Fibroblast of villous mesenchyme (primary cell): ENCODE measurements at places on chromosomes 7 and 10. TPM values are rescaled to one million over a fixed set of nuclear protein-coding genes. Genes with fewer than 3 reads are reported as not detected.
A peak's percentile ranks its signal among the peaks of the same experiment; 100 is the strongest.

DNA sequence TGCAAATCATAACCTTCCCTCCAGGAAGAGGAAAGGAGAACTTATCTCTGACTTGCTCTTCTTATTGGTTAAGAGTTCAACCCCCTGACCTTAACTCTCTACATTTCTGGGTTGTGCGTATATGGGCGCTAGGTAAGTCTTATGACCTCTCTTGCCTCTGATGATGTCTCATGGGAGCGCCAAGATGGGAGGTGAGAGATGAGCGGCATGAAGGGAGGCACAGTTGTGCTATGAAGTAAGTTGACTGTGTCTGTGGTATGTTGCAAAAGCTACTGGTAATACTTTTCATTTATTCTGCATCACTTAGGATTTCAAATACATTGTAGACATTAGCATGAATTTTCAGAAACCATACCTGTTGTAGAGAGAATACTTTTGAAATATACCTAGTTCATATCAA, 59.0 kb downstream of the EXOC6 start:
- no peak for DNase-seq

DNA sequence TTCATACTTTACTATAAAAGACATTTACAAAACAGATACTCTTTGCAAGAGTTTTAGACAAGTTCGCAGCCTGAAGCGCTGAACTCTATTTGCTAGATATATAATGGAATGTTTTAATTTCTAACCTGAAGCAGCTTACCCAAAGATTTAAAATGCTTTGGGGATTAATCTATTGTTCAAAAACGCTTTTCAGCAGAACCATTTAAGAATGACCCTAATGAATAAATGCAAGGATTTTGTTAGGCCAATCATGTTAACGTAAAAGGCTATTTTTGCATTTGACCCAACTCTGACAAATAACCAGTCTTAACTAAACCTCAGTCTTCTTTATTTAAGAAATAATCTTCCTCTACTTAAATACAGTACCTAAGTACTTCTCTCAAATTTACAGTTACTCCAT, 406.7 kb upstream of the POT1 start:
- DNase-seq: no peak

- peak; percentile 30 for DNase-seq
These were observed 434.3 kb downstream of the MDFIC start for GRCh38 chr7:115356139-115356746.

DNA sequence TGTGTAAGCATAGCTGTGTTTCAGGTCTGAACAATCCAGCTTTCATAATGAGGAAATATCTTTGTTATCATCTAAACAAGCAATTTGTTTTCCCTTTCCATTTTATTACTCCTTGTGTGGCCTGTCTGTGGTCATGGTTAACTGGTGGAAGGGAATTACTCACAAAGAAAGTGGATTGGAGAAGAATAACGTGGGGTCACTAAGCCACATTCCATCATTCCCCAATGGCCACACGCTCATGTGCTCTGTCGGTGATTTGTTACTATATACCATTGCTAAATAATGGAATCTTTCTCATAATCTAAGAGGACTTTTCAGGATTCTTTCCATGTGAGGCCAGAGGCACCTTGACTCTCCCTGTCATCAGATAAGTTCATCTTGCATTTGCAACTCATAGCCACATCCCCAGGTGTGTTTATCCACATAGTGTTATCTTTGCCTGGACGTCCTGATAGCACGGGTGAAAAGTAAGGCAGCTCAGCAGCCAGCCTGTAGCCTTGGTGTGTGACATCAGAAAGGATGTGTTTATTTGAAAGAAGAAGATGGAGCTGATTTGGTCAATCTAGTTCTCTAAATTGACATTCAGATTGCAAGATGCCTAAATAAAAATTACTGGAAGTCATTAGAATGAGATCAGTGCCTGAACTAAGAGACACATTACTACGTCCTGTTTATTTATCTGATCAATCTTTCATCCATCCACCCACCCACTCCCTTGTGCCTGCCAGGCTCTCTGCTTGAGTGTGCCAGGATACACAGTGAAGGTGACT, 128.9 kb downstream of the CELF2 start:
- DNase-seq: no peak

The PNPLA8 gene
- total RNA-seq: 24.8 and 34.1 TPM in 2 replicates

- DNase-seq: no peak
These were observed 13.4 kb downstream of the NIPSNAP2 start for GRCh38 chr7:55977831-55978230.
